ENCODE measurements at places on chromosomes 5 and 9.

GRCh38 chr9:112042769-112043168 lies 132.3 kb downstream of the SUSD1 start:
- DNase-seq = no peak

DNA sequence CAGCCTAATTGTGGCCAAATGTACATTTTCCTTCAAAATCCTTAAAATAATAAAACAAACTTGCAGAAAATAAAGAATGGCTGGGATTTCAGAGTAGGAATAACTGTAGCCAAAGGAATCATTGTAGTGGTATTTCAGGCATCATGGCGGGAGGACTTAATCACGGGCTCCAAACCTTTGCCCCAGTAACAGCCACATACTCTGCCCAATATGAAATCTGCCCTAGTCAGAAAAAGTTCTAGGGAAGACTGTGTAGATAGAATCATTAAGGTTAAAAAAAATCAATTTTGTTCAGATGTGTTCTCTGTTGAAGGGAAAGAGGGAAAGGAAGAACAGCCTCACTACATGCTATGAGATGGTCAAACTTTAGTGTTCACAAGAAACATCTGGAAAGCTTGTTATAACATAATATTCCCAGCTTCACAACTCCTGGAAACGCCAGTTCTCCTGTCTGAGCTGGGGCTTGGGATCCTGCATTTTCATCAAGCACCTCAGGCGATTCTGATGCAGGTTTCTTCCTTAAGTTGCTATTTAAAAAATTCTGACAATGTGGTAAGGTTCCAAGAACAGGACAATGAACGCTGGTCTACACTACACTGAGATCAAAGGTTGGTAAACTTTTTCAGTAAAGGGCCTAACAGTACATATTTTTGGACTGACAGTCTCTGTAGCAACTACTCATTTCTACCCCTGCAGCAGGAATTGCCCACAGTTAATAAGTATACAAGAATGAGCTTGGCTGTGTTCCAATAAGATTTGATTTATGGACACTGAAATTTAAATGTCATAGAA lies 87.9 kb downstream of the CEMIP2 start:
- no peak for DNase-seq

- DNase-seq = no peak
Observed at GRCh38 chr5:18792145-18792544, 1157.9 kb downstream of the TAF11L14 start.

- no peak for DNase-seq
Observed at GRCh38 chr9:121292801-121293241, 24.9 kb downstream of the GSN start.

GRCh38 chr5:15092801-15093200 lies 221.2 kb upstream of the ANKH start:
- no peak for DNase-seq

DNA sequence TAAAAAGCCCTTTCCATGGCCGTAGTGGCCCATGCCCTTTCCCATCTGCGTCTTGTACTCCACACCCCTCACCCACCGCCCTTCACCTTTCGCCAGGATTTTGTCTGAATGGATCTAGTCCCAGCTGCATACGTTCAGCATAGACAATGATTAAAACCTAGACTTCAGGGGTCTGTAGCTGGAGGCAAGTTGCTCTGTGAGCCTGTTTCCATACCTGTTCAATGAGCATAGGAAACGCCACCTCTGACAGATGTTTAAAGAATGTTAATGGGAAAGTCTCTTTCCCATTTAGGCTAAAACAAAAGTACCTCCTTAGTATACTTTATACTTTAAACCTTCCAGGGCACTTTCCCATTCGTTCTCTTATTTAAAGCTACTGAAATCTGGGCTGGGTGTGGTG lies 105.7 kb downstream of the SPRY4 start:
- no peak for DNase-seq

GRCh38 chr9:124256517-124257069 lies 1.2 kb upstream of the NEK6 start:
- DNase-seq = no peak

DNA sequence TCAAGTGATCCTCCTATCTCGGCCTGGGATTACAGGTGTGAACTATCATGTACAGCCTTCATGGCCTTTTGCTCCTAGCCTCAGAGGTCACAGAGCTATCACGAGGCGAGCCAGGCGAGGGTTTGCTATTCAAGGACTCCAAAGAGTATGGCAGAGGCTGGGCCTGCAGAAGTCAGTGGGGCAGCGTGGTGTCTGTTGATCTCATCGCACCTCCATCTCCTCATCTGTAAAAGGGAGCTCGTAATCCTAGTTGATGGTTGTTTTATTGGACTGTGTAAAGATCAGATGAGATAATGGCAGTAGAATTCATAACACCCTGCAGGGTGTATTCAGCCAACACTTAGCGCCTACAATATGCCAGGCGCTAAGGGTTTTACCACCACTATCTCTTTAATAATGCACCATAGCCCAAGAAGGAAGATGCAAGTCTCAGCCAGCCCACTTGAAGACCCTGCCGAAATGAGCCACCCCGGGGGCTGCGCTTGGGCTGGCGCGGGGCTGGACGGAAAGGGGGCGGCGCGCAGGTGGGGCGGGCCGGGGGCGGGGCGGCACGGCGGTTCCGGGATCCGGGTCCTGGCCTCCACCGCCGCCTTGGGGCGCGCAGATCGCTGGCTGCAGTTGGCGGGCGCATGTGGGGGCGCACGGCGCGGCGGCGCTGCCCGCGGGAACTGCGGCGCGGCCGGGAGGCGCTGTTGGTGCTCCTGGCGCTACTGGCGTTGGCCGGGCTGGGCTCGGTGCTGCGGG lies at the start of gene GALNT12:
GALNT12 (plus strand) TSS at position 601 of the 744 bp plus-strand sequence; CDS start at position 630, 29 bp downstream.
- DNase-seq = peak; percentile 77

GRCh38 chr9:90803860-90804593 lies 2.4 kb downstream of the SYK start:
- DNase-seq = no peak

DNA sequence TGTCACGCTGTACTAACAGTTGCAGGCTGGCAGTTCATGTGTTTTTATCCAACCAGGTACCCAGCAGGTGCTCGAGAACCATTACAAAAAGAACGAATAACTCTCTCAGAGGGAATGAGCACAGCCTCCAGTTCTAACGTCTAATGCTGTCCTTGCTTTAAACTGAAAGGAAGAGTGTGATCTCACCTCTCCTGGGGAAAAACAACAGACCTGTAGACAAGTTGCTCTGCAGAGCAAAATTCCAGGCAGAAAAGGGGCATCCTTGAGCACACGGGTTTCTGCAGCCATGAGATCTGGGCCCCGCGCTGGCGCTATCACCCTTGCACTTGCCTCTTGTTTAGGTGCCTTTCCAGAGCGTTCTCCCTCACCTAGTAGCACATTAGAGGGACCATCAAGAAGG lies 92.5 kb upstream of the DNAH5 start:
- DNase-seq = no peak

DNA sequence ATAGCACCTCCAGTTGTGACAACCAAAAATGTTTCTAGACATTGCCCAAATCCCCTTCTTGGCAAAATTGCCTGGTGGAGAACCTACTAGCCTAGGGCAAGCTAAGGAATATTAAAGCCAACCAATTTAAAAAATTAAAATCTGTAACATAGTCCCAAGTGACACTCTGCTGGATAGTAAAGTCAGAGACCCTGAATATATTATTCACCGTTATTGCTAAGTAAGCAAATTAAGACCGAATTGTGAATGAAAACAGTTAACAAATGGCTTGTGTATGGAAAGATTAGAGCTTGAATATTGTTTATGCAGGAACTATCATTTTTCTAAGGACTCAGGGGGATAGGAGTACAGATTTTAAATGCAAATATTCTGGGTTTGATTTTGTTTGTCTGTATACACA lies 208.1 kb downstream of the DMAC1 start:
- DNase-seq = no peak

GRCh38 chr9:89821081-89821480 lies 216.3 kb downstream of the GADD45G start:
- no peak for DNase-seq

DNA sequence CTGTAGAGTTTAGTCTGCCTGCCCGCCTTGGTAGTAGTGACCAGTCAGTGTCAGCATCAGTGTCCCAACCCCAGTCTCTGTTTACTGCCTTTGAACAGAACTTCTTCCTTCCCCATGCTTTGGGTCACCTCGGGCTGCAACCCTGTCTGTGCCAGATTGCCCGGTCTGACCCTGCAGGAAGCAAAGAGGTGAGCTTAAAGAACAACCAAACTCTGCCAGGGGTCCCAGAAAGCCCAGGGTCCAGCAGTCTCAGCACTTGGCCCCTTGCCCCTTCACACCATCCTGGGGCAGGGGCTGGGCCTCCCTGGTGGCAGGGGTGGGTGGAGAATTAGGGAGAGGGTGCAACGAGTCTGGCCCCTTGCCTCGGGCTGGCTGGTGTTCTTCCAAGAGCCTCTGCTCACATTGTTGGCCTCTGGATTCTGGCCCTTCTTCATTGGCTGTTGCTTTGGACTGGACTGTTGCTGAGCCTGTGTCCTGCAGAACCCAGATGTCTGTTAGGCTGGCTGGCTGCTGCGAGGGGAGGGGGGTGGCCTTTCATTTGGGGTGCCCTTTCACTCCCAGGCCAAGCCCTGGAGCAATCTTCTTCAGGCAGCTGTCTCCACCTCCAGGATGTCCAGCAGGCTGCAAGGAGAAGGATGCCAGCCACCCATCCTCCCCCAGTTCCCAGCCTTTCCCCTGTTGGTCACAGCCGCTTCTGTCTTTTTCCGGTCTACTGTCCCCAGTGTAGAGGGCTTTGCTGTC lies 51.2 kb downstream of the SAR1B start:
- DNase-seq = no peak

- no peak for DNase-seq
Observed at GRCh38 chr9:113231701-113232100, 10.4 kb downstream of the SLC31A1 start.

GRCh38 chr9:37566716-37567115 lies 9.5 kb downstream of the FBXO10 start:
- DNase-seq = no peak

- no peak for DNase-seq
Observed at GRCh38 chr5:108238936-108239887, 142.7 kb downstream of the FBXL17 start.

DNA sequence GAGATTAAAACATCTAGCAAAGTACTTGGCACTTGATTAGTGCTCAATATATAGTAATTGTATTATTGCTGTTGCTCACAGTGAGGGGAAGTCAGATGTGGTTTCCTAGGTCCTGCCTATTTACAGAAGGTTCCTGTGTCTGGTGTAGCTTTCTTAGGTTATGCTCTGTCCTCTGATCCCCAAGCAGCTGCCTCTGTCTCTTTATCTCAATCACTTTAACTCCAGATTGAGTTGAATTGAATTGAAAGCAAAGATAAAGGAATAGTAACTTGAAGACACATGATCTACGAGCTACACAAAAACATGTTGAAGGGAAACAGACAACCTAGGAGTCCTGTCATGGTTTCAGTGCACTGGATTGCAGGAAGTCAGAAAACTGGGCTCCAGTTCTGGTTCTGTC lies 113.9 kb upstream of the ADAMTSL1 start:
- DNase-seq = no peak

- no peak for DNase-seq
Observed at GRCh38 chr5:142544946-142545649, 140.8 kb downstream of the FGF1 start.

GRCh38 chr9:98356326-98356725 lies 100.9 kb upstream of the TBC1D2 start:
- no peak for DNase-seq

DNA sequence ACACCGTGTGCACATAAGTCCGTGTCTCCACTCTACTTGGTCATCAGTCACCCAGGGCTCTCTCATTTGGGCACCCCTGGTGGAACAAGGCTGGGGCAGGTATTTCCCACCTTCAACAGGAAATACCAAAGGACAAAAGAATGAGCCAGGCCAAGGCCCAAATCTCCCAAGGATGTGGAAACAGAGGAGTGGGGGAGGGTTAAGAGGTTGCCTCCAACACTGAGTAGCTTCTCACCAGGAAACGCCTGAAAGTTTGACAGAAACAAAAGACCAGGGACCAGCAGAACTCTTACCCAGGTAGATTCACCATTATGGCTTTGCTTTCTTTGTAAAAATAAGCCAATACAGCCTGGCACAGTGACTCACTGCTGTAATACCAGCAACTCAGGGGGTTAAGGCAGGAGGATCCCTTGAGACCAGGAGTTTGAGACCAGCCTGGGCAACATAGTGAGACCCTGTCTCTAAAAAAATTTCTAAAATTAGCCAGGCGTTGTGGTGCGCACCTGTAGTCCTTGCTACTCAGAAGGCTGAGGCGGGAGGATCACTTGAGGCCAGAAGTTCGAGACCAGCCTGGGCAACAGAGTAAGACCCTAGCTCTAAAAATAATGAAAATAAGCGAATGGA lies 12.7 kb downstream of the SLC1A3 start:
- DNase-seq = no peak

GRCh38 chr9:89410641-89411350 lies 87.1 kb downstream of the SEMA4D start:
- peak; percentile 57 for DNase-seq

- DNase-seq = peak; percentile 90
Observed at GRCh38 chr9:71783120-71783523, 14.8 kb upstream of the CEMIP2 start.

- no peak for DNase-seq
Observed at GRCh38 chr5:39906146-39906545, 481.4 kb upstream of the DAB2 start.

GRCh38 chr9:109253637-109254284 lies 67.1 kb downstream of the EPB41L4B start:
- no peak for DNase-seq

DNA sequence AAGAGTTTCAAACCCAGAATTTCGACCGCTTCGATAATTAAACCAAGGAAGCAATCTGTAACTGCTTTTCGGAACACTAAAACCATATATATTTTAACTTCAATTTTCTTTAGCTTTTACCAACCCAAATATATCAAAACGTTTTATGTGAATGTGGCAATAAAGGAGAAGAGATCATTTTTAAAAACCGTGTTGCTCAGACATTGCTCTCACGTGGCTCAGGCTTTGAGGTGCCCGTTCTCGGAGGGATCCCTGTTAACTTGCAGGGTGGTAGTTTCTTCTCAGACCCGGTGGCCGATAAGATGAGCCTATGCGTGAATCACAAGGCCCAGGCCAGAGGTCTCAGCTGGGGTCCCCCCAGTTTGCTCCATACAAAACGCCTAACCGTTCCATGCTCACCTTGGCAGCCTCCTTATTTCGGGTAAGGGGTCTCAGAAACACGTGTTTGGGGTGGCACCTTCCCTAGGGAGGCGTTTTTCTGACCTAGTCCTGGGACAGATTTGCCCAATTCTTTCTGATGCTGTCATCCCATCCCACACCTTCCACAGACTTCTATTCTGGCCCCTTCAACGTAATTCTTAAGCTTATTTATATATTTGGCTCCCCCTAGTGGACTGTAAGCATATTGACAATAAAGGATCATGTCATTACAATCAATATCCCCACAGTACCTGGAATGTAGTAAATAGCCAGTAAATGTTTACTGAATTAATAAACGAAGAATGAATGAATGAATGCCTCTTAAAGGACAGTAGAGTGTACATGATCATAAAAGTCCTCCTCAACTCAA lies 48.1 kb downstream of the THBS4 start:
- peak; percentile 20 for DNase-seq

DNA sequence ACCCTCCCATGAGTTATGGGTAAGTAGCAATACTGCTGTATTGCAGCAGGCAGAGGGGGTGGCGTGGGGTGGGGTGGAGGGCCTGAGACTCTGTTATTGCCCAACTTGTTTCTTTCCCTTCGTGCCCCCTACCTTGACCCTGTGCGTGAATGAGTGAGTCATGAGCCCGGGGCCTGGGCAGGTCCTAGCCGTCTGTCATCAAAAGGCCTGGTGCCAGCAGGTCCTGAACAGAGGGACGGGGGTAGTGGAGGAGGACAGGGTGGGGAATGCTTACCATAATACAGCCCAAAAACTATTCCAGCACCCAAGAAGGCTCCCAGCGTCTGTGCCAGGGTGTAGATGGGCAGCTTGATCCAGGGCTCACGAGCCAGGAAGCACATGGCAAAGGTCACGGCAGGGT lies 4.3 kb downstream of the AQP3 start:
- DNase-seq = no peak

- no peak for DNase-seq
Observed at GRCh38 chr9:84991514-84991870, 322.0 kb downstream of the NTRK2 start.
